ENCODE measurements at places on chromosomes 13 and 19.
A peak's percentile ranks its signal among the peaks of the same experiment; 100 is the strongest.

- no peak for DNase-seq
Measured at GRCh38 chr13:27728271-27728670, 64.0 kb upstream of the GSX1 start.

- DNase-seq, result no peak
Measured at GRCh38 chr19:33726756-33727155, 69.9 kb upstream of the KCTD15 start.

GRCh38 chr19:19741184-19741583, 8.3 kb upstream of the ZNF14 start:
- no peak for DNase-seq

DNA sequence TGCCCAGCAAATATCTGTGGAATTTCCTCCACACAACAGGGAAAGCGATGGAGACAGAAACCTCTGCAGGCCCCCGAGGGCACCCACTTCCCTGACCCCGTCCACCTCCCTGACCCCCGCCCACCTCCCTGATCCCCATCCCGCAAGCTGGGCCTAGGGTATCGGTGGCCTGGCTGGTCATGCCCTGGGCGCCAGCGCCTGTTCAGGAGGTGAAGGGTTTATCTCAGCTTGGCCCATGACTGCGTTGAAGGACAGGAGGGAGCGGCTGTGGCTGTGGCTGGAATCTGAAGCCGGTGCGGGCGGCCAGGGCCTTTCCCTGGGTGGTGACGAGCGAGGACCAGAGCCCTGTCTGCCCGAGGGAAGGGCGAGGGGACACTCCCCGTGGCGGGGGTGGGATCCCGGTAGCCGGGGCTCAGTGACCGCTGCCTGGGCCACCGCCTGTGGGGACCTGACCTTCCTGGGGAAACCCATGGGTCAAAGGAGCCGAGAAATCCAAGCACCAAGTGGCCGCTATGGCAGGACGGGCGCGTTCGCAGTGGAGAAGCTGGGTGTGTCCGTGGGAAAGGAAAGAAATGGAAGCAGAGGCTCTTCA, 20.7 kb downstream of the GAS6 start:
- DNase-seq, result no peak

GRCh38 chr19:3606690-3607289, at the start of gene TBXA2R:
Gene TBXA2R, minus strand, starts transcription at chr19:3606875. Its CDS starts 6,241 bp downstream, at chr19:3600634.
- no peak for DNase-seq

DNA sequence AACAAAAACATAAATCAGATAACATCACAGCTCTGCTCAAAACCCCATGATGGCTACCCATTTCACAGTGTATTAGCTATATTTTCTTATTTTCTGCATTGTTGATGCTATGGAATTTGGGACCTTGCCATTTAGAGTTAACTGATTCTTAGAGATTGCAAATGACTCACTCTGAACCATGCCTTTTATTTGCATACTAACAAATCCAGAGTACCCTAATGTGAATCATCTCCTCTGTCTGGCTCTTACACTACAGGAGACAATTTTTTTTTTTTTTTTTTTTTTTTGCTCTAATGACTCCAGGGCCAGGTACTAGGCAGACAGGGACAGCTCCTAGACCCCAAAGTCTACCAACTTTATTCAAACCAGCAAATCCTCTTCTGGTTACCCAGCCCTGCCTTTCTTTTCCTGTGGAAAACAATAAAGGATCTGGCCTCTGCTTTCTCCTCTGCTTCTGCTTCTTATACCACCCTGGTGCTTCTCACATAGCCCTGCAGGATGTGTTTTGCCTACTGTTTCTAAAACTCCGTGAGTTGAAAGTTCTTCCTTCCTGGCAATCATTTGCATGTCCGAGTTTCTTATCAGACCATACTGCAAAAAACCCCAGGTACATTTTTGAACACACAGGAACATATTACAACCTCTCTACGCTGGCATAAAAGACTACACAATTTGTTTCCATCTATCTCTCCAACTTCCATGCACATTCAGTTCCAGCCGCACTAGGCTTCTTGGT, 10.6 kb upstream of the ZNF460 start:
- no peak for DNase-seq

DNA sequence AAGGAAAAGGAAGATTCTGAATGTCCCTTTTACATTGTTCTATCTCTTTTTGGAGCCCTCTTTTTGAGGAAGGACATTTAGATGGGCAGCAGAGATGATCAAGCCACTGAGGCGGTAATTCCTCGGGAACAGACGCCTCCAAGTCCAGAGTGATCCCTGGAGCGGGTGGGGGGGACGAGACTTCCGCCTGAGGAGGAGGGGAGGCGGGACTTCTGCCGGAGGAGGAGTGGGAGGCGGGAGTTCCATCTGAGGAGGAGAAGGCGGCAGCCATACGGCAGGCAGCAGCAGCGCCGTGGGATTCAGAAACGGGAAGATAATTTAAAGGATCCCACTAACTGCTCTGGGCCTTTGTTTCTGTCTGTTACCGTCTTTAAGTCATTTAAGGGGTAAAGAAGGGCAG, 37.6 kb upstream of the CD177 start:
- no peak for DNase-seq

- DNase-seq, result no peak
Measured at GRCh38 chr13:64925284-64925683, 2304.9 kb downstream of the PCDH9 start.

GRCh38 chr13:24228852-24229458, 68.4 kb downstream of the SPATA13 start:
- peak; percentile 64 for DNase-seq

DNA sequence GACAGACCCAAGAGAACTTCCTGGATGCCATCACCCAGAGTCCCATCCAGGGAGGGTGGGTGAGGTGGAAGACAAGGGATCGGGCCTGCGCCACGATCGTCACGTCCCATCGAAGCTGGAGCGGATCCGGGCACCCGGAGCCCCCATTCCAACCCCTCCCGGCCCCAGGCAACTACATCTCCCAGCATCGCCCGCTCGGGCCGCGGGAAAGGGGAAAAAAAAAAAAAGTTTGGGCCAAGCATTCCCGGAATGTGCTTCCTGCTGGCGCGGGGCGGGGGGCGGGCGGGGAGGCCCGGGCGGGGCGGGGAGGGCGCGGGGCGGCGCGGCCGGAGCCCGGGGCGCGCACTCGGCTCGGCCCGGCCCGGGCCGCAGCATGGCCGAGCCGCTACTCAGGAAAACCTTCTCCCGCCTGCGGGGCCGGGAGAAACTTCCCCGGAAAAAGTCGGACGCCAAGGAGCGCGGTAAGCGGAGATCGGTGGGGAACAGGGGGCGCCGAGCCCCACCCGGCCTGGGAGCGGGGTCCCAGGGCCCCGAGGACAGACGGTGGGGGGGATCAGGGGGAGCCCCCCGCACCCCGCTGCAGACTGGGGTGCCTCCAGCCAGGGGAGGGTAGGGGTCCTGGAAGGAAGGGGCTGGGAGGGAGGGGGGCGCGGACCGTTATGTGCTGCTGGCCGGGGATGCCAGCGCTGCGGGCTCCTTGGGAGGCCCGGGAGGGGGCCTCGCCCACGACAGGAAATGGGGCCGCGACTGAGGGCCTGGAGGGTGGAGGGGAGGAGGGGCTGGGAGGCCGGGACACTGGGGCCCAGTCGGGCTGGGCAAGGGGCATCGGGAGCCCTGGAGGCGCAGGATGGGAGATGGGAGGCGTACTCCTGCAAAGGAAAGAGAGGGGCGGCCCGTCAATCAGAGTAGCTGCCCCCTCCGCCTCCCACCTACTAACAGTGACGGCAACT, at the start of gene SYDE1:
Gene SYDE1 (plus strand): TSS at position 341 of the 950 bp plus-strand sequence. CDS start 33 bp downstream, at position 374.
- no peak for DNase-seq

GRCh38 chr19:35509861-35510625, 3.4 kb downstream of the DMKN start:
- peak; percentile 78 for DNase-seq

- DNase-seq, result peak; percentile 97
Measured at GRCh38 chr19:35545001-35545854, at the start of gene TMEM147. Gene TMEM147, plus strand, starts transcription at chr19:35545626. Its CDS starts 114 bp downstream, at chr19:35545740.

DNA sequence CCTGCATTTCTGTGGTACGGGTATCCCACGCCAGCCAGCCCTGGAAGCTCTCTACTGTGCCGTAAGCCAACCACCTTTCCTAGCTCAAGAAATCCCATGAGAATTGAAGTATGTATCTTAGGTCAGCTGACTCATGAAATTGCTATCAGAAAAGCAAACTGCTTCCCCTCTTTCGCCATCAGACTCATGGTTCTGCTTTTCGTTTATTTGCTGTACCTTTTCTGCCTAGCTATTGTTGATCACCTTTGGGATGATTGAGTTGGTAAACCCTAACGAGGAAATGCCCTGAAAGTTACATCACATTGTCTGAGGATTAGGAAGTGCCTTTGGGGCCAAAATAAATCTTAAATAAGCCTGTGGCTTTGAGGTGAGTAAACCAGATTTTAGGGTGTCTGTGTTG, at the start of gene ADGRE3:
Gene ADGRE3 (minus strand): TSS at position 81 of the 400 bp plus-strand sequence. CDS start 74 bp downstream, at position 7.
- DNase-seq, result peak; percentile 88

DNA sequence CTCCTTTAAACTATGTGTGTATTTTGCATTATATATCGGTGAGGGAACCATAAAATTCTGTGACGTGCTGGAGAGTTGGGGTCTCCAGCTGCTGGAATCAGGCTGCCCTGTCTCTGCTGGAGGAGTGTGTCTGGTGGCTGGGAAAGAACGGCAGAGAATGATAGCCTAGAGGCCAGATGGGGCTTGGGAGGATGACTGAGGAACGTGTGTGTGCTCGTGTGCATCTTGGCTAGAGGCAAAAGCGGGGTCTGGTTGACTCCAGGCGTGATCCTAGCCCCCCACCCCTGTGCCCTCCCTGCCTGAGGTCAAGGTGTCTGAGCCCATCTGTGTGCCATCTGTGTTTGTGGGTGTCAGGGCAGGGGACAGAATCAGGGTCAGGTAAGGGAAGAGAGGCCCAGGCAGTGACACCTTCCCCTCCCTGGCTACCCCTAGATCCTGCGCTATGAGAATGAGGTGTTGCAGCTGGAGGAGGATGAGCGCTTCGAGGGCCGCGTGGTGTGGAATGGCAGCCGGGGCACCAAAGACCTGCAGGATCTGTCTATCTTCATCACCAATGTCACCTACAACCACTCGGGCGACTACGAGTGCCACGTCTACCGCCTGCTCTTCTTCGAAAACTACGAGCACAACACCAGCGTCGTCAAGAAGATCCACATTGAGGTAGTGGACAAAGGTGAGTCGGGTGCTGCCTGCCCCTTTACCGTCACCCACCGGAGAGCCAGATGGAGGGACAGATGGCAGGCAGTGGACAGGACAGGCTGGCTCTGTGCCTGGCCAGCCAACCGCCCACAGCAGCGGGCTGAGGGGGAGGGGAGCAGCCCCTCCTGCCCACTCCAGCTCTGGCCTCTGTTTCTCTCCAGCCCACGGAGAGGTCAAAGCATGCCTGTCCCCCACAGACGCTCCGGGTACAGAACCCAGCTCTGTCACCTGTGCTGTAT, 3.1 kb downstream of the SCN1B start:
- DNase-seq, result no peak

- no peak for DNase-seq
Measured at GRCh38 chr13:40115426-40115825, 460.0 kb downstream of the COG6 start.

DNA sequence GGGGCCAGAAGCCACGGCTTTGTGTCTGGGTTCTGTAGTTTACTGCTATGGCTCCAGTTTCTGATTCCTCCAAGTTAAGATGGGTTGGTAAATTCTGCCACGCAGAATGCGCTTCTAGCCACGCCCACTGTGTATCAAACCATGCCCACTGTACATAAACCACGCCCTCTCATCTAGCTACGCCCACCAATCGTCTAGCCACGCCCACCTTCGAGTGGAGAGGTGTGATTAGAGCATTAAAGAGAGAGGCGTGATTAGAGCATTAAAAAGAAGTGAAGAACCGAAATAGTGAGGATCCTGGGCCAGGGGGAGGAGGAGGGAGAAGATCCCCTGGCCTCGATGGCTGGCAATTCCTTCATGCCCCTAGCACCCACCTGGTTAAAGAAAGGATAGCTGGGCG, 43.7 kb upstream of the ADGRE5 start:
- DNase-seq, result peak; percentile 85

DNA sequence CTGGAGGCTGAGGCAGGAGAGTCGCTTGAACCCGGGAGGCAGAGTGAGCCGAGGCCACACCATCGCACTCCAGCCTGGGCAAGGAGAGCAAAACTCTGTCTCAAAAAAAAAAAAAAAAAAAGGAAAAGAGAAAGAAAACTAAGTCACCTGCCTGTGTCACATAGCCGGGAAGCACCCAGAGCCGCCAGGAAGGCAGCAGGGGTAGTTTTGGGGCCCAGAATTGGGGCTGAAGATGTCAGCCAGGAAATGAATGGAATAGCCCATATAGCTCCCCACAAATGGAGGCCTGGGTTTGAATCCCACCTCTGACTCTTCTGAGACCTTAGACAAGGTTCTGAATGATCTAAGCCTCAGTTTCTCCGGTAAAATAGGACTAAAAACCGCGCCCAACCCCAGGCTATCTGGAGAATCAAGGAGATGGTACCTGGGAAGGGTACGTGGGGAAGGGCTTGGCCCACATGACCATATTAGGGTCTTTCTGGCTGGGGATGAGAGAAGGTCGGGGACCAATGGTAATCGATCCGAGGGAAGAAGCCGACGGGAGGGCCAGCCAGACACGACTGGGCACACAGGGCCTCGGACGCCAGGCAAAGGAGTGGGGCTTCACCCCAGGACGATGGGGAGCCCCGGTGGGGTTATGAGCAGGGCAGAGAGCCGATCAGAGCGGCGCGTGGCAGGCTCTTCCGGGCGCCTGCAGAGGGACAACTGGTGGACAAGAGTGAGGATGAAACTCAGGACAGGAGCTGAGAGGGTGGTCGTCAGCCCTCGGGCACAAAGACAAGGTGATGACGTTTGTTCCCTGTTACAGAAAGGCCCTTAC, 14.4 kb downstream of the CCDC124 start:
- DNase-seq, result peak; percentile 43

DNA sequence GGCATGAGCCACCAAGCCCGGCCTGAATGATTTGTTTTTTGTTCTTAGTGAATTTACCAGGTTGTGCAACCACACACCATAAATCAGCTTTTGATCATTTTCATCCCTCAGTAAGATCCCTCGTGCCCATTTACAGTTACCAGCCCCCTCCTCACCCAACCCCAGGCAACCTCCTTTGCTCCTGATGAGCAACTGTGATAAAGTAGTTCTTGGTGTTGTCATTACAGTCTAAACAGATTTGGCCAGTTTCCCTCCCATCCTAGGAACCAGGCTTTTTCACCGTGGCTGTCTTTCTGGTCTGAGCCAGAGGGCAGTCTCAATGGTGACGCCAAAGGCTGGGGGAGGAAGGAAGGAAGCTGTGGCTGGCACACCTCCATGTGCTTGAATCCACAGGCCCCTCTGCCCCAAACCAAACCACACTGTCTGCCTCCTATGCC, 61.2 kb upstream of the WDFY2 start:
- DNase-seq, result peak; percentile 78

DNA sequence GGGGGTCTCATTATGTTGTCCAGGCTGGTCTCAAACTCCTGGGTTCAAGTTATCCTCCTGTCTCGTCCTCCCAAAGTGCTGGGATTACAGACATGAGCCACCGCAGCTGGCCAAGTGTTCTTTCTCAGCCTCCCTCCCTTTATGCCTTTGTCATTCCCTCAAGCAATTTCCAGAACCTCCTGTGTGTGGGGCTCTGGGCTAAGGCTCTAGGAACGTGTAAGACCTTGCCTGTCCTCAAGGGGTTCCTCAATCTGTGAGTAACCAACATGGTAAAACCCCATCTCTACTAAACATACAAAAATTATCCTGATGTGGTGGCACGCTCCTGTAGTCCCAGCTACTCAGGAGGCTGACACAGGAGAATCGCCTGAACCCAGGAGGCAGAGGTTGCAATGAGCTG, 15.5 kb upstream of the SPACA4 start:
- DNase-seq, result peak; percentile 34

GRCh38 chr13:20942938-20943559, 40.5 kb upstream of the XPO4 start:
- no peak for DNase-seq

- DNase-seq, result no peak
Measured at GRCh38 chr19:7980635-7981121, 24.8 kb downstream of the ELAVL1 start.

- no peak for DNase-seq
Measured at GRCh38 chr19:10088949-10089554, 2.9 kb downstream of the SHFL start.

GRCh38 chr19:10508036-10508435, 4.9 kb upstream of the KEAP1 start:
- DNase-seq, result no peak
